HS-5 (cell line): ENCODE measurements at places on chromosomes 12 and 14.

GRCh38 chr12:88878295-88878694 lies 298.0 kb upstream of the KITLG start:
- DNase-seq = no peak

DNA sequence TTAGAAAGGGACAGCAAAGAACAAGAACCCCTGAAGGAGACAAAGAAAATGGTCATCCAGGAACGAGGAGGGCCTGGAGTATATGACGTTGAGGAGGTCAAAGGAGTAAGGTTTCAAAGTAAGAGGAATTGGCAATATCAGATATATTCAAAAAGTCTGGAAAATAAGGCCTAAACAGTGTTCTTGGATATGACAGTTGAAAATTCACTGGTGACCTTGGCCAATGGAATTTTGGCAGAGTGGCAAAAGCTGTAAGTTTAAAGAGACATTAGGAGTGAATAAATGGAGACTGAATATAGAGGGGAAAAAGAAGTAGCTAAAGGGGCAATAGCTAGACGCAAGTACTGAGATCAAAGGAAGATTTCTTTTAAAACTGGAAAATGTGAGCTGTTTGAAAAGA lies 4.1 kb upstream of the ACTN1 start:
- no peak for DNase-seq

- DNase-seq = no peak
These were observed 48.9 kb upstream of the AMN start for GRCh38 chr14:102873546-102874061.

GRCh38 chr14:71438684-71439083 lies 493.5 kb upstream of the RGS6 start:
- no peak for DNase-seq

GRCh38 chr12:116977465-116978380 lies 67.0 kb downstream of the FBXW8 start:
- no peak for DNase-seq

GRCh38 chr12:124651516-124652273 lies 84.3 kb upstream of the NCOR2 start:
- DNase-seq = no peak

DNA sequence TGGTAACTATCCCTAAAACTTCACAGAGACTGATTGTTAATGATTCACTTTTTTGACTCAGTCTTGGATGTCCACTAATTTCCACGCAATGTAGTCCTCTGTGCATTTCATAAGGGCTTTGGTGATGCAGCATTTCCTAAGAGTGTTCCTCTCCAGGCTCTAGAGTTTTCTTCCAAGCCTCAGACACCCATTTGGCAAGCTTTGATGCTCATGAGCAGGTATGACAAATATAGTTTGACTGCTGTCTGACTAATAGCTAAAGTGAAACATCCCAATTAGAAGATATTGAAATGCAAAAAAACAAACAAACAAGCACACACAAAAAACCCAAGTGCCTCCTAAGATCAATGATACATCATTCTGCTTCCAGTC lies 1.5 kb upstream of the VAMP1 start:
- DNase-seq = no peak

DNA sequence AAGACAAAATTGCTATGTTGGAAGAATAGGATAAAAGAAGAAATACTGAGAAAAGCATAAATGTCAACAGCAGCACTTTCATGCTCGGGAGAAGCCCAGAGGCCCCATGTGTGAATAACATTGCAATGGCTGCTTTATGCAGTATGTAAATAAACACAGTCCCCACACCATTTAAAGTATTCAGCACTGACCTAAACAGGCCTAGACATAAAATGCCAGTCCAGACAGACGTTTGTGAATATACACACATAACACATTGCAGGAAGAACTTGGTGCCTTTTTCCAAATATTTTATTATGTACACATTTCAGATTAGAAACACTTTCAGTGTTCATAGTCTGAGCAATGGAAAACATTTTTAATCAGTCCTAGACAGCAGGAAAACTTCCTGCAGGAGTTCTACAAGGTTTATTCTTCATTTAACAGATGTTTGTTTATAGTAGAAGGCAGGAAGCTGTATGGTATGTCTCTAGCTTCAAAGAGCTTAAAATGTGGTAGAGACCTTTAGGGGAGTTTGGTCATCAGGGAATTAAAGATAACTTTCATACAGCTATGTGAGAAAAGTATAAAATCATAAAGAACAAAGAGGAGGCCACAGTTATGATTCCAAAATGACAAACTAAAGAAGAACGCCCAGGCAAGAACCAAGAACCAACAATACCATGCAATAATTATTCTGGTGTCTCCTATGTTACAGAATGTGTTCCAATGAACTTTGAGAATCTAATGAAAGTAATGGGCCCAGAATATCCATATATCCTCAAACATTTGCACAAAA lies 30.6 kb upstream of the SLC38A2 start:
- no peak for DNase-seq

DNA sequence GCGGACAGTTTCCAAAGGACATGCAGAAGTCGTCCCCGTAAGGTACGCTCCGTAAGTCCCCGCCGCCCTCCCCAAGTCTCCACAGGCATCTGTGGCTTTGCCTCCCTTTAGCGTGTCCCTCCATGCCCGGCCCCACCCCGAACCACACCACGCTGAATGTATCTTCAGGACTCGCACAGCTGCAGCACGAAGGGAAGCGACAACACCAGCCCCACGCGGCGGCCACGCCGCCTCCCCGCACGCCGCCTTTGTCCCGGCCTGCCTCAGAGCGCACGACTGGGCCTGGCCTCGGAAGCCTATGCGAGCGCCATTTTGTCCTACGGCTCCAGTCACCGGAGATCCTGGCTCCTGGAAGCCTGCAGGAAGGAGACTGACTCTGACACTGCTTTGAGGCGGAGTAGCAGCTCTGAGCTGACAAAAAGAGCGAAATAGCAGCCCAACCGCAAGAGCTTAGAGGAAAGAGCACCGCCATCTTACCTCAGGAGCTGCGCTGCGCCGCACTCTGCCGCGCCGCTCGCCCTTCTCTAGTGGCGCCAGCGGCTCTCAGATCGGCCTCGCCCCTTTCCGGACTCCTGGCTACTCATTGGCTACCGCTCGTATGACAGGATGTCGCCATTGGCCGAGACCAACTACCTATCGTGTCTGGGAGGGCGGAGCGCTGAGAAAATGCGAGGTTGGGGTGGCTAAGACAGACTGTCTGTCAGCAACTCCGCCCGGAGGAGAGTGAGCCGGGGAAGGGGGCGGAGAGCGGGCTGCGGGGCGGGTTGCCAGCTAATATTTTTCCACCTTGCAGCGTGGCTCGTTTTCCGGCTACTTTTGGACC lies at the start of gene KANSL2:
Gene KANSL2 (minus strand): TSS at position 529 of the 823 bp plus-strand sequence. CDS start 606 bp downstream, outside the sequence.
- DNase-seq = peak; percentile 93

GRCh38 chr14:96960598-96961116 lies 163.5 kb downstream of the VRK1 start:
- no peak for DNase-seq

DNA sequence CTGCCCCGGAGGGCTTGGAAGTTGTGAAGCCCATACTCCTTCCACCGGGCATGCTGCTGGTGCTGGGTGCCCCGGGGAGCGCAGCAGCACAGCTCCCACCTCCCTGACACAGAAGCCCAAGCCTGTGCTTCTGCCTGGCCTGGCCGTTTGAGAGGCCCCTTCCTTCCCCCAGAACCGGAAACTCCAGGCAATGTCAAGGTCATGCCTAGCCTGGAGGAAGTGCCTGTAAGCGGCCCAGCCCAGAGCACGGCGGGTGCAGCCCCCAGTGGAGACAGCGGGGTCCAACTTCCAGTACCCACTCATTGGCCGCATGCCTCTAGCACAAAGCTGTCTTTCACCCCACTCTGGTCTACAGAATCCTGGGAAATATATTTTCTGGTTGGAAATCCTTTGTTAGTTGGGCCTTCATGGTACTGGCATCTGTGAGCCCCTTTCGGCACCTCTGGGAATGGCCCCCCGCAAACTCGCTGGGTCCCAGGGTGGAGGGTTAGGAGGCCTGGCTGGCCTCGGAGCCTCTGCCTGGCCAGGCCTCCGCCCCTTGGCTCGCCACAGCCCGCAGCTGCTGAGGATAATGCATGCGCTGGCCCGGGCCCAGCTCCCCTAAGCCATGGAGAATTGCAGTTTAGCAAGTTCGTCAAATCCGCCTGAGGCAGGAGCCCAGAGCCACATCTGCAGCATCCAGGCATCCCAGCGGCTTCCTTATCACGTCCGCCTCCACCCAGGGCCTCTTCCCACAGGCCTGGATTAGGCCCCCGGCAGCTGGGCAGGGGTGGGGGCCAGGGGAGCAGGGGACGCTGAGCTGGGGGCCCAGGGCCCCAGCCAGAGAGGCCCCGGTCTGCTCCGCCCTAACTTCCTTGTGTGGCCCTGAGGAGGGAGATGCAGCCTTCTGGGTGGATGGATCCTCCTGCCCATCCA lies 48.9 kb upstream of the DLK1 start:
- DNase-seq = no peak

- DNase-seq = no peak
These were observed 40.9 kb upstream of the EAPP start for GRCh38 chr14:34580381-34580780.

DNA sequence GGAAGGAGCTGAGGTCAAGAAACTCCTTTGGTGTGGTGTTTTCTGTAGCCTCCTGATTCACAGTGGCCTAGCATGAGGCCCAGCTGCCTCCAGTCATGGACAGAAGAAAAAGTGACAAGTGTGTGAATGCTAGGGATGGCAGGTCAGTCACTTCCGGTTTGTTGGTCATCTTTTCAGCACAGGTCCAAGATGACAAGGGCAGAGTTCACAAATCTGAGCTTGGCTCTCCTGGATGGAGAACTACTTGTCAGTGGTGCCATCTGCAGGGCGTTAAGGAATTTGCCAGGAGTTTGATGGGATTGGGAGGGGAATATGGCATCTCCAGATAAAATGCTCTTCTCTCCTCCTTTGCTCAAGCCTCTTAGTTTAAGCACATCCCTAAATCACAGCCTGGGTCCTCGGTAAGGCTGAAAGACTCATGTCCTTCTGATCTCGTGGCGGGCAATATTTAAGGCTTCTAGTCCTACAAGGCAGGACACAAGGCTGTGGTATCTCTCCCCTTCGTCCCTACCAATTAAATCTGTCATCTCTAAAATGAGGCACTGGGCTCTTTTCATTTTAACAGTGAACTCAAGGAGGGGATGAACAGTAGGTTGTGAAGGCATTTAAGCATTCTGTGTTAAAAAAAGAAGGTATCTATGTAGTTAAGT lies 10.0 kb downstream of the TUBA1B start:
- DNase-seq = no peak

GRCh38 chr12:53414756-53415417 lies 8.8 kb upstream of the AMHR2 start:
- no peak for DNase-seq

GRCh38 chr14:22650960-22651521 lies 6.9 kb upstream of the OR6J1 start:
- DNase-seq = no peak

- no peak for DNase-seq
These were observed 27.4 kb downstream of the ABCD4 start for GRCh38 chr14:74275241-74275841.

DNA sequence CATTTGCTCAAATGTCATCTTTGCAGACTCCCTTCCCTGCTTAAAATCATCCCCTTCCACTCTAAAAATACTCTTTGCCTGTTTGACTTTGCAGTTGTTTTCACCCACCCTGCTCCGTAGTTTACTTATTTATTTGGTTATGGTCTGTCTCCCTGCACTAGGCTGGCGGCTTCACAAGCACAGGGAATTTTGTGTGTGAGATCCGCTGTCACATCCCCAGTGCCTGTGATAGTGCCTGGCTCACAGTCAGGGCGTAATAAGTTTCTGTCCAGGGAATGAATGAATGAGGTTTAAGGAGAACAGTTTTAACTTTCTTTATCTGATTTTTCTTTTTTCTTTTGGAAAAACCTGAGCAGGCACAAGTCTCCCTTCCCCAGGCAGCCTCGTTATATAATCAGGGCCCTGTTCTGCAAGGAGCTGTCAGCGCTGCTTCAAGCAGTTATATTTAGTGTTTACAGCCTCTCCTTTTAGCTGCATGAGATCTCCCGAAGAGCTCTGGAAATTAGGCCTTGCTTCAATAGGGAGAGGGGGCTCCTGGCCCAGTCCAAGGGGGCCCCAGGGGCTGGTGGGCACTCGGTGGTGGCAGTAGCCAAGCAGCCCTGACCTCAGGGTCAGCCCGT lies 107.1 kb downstream of the AACS start:
- no peak for DNase-seq

DNA sequence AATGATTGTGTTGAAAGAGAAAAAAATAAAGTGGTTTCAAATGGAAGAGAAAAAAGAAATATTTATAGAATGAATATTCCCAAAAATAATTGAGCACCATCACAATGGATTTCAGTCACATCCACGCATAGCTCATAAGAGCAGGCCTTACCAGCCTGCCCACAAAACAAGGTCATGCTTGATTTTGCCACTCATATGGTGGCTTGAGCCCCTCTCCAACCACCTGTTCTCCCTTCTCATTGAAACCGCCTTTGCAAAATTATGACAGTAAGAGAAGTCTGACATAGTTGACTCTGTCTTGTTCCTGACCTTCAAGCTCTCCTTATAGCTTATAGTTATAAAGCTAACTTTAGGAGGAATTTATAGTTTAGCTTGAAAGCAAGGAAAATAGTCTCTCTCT lies 33.3 kb upstream of the NAP1L1 start:
- no peak for DNase-seq

DNA sequence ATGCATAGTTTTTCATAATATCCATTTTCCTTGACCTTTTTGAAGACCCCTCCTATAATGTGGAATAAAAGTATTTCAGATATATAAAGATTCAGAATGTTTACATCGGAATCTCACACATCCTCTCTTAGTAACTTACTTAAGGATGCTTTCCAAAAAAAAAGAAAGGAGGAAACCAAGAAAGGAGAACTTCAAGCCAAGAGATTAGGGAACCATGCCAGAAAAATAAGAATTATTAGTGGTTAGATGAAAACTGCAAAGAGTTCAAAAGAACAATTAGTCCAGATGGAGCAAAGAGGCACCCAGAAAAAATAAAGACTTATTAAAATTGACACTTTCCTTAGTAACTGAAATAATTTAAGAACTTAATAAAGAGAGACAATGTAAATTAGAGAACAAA lies 179.2 kb downstream of the DUSP6 start:
- DNase-seq = no peak

GRCh38 chr14:34300330-34300729 lies 161.7 kb downstream of the SPTSSA start:
- no peak for DNase-seq

DNA sequence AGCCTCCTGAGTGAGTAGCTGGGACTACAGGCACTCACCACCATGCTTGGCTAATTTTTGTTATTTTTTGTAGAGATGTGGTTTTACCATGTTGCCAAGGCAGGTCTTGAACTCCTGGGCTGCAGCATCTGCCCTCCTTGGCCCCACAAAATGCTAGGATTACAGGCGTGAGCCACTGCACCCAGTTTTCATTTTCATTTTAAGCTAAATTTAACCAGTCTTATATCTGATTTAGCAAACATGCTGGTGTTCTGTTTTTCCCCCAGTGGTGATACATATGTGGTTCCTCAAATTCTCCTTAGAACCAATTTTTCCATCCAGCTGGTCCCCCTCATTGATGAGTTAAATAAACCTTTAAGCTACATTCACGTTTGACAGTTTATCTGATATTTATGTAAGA lies 43.8 kb upstream of the BICD1 start:
- no peak for DNase-seq

GRCh38 chr14:104105822-104106470 lies 20.4 kb downstream of the ASPG start:
- DNase-seq = no peak

DNA sequence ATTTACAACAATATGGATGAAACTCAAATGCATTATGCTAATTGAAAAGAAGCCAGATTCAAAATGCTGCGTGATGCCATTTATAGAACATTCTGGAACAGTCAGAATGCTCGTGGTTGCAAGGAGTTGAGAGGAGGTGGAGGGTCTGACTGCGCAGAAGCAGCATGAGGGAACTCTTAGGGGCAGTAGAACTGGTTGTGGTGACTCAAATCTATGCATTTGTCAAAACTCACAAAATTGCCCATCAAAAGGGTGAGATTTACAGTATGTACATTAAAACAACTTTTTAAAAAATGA lies 113.7 kb upstream of the PDZRN4 start:
- no peak for DNase-seq
